Activated CD8-positive, alpha-beta memory T cell treated with anti-CD3 and anti-CD28 coated beads, Interleukin-2, amount 10 ng/mL, durations not matched to agents 7 days and 5 days (primary cell): ENCODE measurements at places on chromosomes 2 and 18. TPM values are rescaled to one million over a fixed set of nuclear protein-coding genes. Genes with fewer than 3 reads are reported as not detected.

IL1R1 gene
- total RNA-seq, result 0.41 TPM

SNRPD1 gene
- total RNA-seq, result 110 TPM

OSBPL6 gene
- 2.9 TPM for total RNA-seq

CLEC4F gene
- not detected for total RNA-seq

OST4 gene
- total RNA-seq, result 248 TPM

VWA3B gene
- total RNA-seq, result not detected

ANKRD36B gene
- 33.8 TPM for total RNA-seq

SRD5A2 gene
- not detected for total RNA-seq

FAM110C gene
- total RNA-seq, result 0.37 TPM

CAPN14 gene
- 0.26 TPM for total RNA-seq

CFC1 gene
- total RNA-seq, result not detected

MPV17 gene
- total RNA-seq, result 87.4 TPM

DTNA gene
- total RNA-seq, result not detected

ECEL1 gene
- 0.21 TPM for total RNA-seq

G6PC2 gene
- total RNA-seq, result not detected

ASB18 gene
- not detected for total RNA-seq

PLCL1 gene
- 0.26 TPM for total RNA-seq

UGT1A10 gene
- total RNA-seq, result not detected

CABLES1 gene
- total RNA-seq, result 2.1 TPM

MC4R gene
- total RNA-seq, result not detected

BUB1 gene
- total RNA-seq, result 126 TPM

KLHL41 gene
- not detected for total RNA-seq

SP3 gene
- 105 TPM for total RNA-seq

STAT4 gene
- total RNA-seq, result 109 TPM

SNED1 gene
- total RNA-seq, result 4.6 TPM

ZNF804A gene
- not detected for total RNA-seq

KIAA2012 gene
- total RNA-seq, result not detected

LYPD1 gene
- not detected for total RNA-seq

CGREF1 gene
- 1.1 TPM for total RNA-seq

SCTR gene
- total RNA-seq, result not detected

LOXL3 gene
- 1.8 TPM for total RNA-seq

HOXD1 gene
- total RNA-seq, result not detected

TGFA gene
- not detected for total RNA-seq
